ENCODE measurements at places on chromosomes 6 and 20.
A peak's percentile ranks its signal among the peaks of the same experiment; 100 is the strongest.

GRCh38 chr20:62558779-62559178, 83.0 kb upstream of the GATA5 start:
- DNase-seq = no peak

GRCh38 chr6:109073344-109074132, 21.1 kb downstream of the SESN1 start:
- DNase-seq = peak; percentile 49

GRCh38 chr6:141635621-141636020, 497.1 kb upstream of the GJE1 start:
- DNase-seq = no peak

DNA sequence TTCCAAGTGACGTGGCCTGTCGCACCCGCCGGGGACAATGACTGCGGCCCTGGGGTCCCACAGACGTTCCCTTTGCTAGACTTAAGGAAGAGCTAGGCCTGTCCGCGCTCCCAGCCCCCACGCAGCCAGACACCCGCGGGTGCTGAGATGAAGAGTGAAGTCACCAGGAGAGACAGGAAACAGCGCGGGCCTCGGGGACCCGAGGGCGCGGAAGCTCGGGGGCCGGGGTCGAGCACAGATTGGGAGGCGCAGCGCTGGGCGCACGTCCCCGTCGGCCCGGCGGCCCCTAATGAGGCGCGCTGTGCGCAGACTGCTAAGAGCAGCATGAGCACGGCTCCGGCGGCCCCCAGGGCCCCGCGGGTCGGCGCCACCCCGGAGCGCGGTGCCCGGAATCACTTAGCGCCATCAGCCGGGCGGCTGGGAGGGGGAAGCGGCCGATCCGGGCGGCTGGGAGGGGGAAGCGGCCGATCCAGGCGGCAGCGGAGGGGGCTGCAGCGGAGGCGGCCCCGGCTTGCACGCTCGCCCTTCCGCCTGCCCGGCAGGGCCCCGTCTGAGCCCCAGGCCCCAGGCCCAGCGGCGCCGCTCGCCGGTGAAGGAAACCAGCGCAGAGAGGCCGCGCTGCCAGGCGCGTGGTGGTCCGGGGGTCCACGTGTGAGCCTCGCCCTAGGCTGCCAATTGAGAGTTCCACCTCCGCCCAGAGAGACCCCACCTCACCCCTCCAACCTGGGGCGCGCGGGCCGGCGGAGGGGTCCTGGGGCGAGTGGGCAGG, 8.3 kb upstream of the AVP start:
- peak; percentile 66 for DNase-seq

DNA sequence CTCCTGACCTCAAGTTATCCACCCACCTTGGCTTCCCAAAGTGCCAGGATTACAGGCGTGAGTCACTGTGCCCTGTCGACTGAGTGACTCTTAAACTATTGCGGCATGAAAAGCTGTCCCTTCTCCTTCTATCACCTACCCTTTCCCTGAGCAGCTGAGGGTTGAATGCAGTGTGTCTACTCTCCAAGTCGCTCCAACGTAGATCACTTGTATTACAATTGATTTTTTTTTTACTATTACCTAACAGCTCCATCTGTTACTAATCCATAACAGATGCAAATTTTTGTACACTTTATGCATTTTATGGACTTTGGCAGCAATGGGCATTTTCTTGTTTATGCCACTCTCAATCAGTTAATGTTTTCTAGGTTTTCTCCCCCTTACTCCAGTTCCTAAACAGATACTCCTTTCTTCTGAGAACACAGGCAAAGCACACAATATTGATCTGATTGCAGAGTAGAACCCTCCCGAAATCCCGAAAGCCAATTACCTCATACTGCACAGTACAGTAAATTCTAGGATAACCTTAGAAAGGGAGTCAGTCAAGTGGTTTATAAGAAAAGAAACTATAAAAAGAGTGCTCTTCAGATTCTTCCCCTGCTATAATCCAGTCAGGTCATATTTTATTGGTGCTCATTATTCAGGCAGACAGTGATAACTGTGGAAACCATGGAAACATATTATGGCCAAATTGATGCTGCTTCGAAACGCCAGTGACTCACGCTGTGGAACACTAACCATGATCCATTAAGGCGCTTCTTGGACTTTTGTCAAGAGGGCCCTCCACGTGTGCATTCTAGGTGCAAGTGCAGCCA, 273.0 kb downstream of the ADGB start:
- peak; percentile 32 for DNase-seq

DNA sequence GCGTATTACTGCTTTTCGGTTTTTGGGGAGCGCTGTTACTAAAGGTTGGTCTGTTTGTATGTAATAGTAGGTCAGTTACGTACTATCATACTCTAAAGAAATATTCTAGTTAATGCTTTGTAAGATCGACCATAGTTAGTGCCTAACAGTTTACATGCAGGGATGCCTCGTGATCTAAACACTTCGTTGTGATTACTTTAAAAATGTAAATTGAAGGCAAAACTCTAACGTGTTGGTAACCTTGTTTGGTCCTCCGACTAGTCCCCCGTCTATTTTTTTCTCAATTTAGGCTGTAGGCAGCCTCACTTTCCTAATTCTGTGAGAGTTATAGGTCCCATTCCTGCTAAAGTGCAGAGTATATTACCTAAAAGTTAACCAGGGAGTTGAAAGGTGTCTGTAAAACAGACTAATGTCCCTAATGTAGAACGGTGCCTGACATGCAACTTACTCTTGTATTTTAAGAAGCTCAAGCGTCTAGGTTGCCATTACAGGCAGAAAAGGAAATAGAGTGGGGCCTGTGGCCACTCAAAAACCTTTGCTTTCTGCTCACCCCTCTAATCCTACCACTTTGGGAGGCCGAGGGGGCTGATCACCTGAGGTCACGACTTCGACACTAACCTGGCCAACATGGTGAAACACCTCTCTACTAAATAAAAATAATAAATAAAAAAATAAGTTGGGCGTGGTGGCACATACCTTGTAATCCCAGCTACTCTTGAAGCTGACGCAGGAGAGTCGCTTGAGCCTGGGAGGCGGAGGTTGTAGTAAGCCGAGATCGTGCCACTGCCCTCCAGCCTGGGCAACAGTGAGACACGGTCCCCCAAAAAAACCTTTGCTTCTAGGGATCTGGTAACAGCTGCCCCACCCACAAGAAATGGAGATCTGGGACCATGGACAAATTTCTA, 37.8 kb downstream of the HFE start:
- DNase-seq = no peak

DNA sequence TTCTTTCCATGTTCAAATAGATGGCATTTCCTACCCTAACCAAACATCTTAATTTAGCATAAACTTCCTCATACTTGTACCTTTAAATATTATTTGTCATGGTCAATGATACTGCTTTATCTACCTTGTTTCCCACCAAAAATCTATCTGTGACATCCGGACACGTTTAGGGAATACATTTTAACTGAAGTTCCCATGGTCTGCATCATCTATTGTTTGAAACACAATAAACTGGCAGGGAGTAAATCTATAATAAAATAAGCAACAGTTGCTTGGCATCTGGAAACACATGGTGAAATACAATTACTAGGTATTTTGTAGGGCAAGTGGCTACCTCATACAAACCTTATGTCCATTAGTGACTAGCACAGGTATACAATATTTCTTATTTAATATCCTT, 289.1 kb downstream of the GJA1 start:
- no peak for DNase-seq

DNA sequence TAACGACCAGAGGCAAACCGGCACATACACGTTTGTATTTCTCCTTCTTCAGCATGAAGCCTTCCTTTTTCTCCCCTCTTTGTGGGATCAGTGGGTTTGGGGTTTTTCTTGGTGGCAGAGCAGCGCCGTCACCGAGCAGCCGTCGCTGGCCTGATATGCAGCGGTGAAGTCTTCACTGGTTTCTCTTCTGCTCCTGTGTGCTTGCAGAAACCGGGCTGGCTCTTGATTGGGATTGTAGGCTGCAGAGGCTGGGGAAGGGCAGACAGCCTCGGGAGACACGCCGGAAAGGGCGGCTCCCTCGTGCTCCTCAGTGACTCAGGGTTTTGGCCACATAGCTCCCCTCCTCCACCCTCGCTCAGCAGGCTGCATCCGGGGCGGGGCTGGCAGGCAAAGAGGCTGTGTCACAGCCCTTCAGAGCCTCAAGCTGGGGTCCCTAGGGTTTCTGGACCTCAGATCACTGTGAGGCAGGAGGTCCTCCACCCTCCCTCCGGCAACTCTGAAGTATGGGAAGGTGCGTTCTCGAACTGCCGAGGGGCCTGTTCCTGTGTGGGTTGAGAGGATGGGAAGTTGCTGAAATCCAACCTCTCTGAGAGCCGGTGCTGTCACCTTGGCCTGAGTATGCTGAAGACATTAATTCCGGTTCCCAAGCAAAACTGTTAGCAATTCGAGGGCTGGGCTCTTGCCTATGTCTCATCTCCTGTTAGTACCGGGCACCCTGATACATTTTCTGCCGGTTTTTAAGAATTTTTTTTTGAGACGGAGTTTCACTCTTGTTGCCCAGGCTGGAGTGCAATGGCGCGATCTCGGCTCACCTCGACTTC, 24.2 kb downstream of the NQO2 start:
- peak; percentile 97 for DNase-seq

DNA sequence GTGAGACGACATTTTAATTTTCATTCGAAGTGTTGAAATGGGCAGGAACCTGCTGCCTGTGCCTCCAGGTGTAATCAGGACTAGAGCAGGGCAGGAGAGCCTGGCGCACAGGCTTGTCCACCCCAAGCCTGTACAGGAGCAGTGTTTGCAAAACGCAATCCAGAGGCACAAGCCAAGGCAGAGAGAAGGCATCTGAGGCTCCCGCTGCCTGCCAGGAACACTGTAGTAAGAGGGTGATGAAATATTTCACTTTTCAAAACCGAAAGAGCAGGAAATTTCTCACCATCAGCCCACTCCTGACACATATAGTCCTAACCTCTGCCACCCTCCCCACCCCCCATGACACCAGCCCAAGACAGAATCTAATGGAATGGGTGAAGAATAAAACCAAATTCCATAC, 132.5 kb downstream of the RTN4IP1 start:
- DNase-seq = no peak

DNA sequence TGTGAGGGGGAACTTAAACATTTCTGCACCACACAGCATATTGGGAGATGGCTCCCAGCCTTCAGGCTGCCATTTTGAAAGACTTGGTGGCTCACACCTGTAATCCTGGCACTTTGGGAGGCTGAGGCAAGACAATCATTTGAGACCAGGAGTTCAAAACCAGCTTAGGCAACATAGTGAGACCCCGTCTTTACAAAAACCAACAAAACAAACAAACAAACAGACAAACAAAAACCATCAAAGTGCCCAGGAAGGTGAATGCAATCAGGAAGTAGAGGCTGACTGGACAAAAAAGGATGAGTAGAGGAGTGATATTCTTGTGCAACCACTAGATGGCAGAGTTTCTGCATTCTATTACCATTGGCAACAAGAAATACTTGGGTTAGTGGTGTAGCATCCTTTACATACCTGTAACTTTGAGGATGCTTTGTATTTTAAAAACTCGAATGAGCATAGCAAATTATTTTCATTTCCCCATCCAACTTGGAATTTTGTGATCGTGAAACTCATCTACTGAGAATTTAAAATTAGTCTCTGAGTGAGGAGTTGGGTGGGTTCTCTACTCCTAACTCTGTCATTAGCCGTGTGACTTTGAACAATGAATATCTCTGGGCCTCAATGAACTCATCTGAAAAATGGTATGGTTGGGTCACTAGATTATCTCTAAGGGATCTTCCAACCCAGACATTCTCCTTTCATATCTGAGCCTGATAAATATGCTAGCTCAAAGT, 84.4 kb downstream of the CRYBG1 start:
- peak; percentile 74 for DNase-seq

DNA sequence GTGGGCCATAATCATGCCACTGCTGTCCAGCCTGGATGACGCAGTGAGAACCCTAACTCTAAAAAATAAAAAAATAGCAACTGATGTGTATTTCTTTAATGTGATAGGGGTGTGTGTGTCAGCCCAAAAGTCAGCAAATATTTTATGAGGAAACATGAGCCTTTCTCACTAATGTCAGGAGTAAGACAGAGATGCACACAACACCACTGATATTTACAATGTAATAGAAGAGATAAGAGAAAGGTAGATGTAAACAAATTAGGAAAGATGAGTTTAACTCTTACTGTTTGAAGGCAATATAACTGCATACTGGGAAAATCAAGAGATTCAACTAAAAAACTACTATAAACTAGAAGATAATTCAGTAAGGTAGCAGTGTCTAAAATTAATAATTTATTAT, 100.0 kb upstream of the BEND3 start:
- DNase-seq = no peak

- DNase-seq = no peak
Observed at GRCh38 chr6:6810727-6811126, 222.2 kb downstream of the LY86 start.

GRCh38 chr6:107600936-107601335, 111.0 kb downstream of the SOBP start:
- peak; percentile 48 for DNase-seq

- DNase-seq = no peak
Observed at GRCh38 chr6:156970595-156971112, 193.5 kb downstream of the ARID1B start.

DNA sequence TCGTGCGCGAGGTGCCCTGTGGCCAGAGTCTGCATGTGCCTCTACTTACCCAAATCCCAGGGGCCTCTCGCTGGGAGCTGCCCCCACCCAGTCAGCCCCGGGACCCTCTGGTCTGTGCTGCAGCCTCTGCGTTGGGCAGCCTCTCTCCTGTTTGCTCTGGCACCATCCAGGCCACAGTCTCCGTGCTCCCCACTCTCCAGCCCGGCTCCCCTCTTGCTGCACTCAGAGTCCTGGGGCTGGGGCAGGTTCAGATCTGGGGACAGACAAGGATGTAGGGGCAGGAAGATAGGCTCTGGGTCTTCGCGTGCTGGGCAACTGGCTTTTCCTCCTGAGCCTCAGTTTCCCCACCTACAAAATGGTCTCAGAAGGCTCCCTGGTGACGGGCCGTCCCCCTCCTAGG, 70.8 kb upstream of the GATA5 start:
- DNase-seq = no peak

GRCh38 chr6:161906571-161906970, 632.7 kb upstream of the AGPAT4 start:
- no peak for DNase-seq

- DNase-seq = no peak
Observed at GRCh38 chr6:31586008-31586407, at the start of gene LST1. Gene LST1, plus strand, starts transcription at chr6:31586277. Its CDS starts 1,023 bp downstream, at chr6:31587300.

DNA sequence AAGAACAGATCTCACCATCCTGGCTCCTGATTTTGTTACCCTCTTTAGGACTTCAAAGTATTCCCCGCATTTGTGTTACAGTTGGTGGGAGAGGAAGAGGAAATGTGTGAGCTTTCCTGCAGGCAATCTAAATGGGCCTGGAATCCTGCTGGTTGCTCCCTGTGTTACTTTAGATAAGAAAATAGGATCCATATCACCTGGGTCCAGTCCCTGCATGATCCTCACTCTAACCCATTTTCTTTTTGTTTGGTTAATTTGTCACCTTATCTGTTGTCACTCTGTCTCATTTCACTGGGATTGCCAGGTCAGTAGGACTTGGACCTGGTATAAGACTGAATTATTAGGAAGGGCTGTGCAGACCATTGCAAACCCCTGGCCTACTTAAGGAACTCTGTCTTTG, 175.9 kb upstream of the GJE1 start:
- DNase-seq = no peak

DNA sequence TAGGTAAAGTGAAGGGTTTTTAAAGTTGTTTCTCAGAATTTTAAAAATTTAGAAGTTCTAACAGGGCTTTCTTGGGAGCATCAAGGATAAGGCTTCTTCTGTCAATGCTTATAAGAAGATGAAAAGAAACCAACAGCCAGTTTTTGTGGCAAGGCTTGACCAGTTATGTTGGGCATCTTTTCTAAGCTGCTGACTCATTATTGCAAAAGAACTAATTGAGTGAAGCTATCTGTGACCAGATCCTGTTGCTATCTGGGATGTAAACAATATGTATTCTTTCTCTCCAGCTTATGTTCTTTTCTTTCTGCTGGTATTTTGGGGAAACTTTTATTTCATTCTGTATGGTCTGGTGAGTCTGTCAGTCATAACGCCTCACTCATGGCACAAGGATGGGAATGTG, 643.8 kb downstream of the HDGFL1 start:
- DNase-seq = peak; percentile 23
